ELR (cell line): ENCODE measurements at places on chromosomes 13 and 19.

DNA sequence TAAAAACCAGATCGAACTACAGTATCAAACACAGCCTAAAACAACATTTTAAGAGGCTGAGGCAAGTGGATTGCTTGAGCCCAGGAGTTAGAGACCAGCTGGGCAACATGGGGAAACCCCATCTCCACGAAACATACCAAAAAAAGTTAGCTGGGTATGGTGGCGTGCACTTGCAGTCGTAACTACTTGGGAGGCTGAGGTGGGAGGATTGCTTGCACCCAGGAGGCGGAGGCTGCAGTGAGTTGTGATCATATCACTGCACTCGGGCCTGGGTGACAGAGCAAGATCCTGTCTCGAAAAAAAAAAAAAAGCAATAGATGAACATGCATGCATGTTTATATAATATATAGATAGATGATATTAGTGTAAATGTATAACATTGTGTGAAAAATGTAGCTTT is 5.2 kb upstream of the MRPS31 start:
- no peak for DNase-seq

- DNase-seq: no peak
Measured at GRCh38 chr19:42201489-42202289, 15.8 kb downstream of the DEDD2 start.

- peak; percentile 97 for DNase-seq
Measured at GRCh38 chr19:4815426-4816201, 15.9 kb downstream of the TICAM1 start.

DNA sequence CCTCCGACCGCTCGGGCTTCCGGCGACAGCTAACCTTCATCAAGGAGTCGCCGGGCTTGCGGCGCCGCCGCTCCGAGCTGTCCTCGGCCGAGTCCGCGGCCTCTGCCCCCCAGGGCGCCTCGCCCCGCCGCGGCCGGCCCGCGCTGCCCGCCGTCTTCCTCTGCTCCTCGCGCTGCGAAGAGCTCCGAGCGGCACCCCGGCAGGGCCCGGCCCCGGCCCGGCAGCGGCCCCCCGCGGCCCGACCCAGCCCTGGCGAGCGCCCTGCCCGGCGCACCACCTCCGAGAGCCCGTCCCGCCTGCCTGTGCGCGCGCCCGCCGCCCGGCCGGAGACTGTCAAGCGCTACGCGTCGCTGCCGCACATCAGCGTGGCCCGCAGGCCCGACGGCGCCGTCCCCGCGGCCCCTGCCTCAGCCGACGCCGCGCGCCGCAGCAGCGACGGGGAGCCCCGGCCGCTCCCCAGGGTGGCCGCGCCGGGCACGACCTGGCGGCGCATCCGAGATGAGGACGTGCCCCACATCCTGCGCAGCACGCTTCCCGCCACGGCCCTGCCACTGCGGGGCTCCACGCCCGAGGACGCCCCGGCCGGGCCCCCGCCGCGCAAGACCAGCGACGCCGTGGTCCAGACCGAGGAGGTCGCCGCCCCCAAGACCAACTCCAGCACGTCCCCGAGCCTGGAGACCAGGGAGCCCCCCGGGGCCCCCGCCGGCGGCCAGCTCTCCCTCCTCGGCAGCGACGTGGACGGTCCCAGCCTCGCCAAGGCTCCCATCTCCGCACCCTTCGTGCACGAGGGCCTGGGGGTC is 9.6 kb downstream of the C19orf25 start:
- DNase-seq: peak; percentile 44

GRCh38 chr13:113105032-113105920 is at the start of gene F7:
Gene F7 (plus strand): TSS chr13:113105791. CDS start chr13:113105842, 51 bp downstream.
- DNase-seq: no peak

DNA sequence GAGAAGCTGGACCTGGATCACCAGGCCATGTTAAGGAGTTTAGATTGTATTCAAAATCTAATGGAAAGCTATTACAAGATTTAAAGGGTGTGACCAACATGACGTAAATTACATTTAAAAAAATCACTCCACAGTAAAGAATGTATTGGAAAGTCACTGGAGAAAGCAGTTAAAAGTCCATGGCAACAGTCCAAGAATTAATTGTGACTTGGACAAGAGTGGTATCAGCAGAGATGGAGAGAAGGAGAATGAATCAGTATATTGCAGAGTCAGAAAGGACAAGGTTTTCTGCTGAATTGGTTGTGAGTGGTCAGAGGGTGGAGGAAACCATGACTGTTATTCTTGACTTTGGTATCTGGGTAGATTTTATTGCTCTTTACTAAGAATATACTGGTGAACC is 535.1 kb upstream of the SLITRK1 start:
- no peak for DNase-seq

DNA sequence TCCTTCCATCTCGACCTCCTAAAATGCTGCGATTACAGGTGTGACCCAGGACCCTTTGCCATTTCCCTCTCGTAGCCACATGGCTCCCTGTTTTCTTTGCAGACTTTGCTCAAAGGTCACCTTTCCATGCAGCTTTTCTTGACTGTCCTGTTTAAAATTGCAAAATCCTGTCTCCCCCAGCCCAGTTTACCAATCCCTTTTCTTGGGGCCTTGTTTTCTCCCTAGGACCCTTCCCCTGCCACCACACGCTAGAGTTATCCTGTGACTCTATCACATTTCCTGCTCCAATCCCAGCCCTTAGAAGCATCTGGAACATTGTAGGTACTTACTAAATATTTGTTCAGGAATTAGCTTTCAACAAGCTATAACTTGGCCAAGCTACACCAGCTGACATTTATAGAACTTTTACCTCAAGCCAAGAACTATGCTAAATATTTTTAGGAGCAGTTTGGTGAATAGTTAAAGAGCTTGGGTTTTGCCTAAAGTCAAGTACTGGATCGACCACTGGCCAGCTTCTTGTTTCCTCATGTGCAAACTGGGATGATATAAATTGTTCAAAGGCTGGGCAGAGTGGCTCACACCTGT is 9.1 kb upstream of the SERTAD3 start:
- no peak for DNase-seq
